Activated naive CD4-positive, alpha-beta T cell treated with anti-CD3 and anti-CD28 coated beads, Interleukin-2, amount 50 U/mL, for 72 hours (primary cell): ENCODE measurements at places on chromosomes 13 and 19. TPM values are rescaled to one million over a fixed set of nuclear protein-coding genes. Genes with fewer than 3 reads are reported as not detected.

- no peak for DNase-seq
These were observed 62.8 kb downstream of the RGCC start for GRCh38 chr13:41520016-41520659.

FXYD1 gene
- 1.4 TPM for total RNA-seq

- DNase-seq = no peak
These were observed 346.6 kb downstream of the TBC1D4 start for GRCh38 chr13:75135325-75135825.

DNA sequence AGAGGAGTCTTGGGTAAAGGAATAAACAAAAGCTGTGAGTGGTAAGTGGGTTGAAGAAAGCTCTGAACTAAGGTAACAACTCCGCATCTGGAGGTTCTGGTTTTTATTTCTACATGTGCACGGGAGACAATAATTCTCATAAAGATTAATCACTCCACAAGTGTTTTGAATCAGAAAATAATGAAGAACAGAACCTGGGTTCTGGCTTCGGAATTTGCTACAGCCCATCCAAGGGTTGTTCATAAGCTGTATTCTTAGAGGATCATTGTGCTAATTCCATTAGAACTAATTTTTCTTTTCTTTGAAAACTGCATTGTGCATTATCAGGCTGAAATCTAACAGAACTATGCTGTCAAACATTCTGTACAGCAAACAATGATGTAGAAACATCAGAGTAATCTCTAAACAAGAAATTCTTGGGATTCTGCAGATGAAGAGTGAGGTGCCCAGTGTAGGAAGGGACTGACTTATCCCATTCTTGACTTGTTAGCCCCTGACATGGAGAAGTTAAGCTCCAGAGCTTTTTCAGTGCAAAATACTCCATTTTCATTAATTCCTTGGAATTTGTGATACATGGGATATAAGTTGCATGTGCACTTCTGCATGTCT is 368.2 kb downstream of the COG6 start:
- DNase-seq = no peak

KLF12 gene
- 18.4 TPM for total RNA-seq

- DNase-seq = no peak
These were observed 22.4 kb downstream of the LRCH1 start for GRCh38 chr13:46575301-46575771.

- DNase-seq = no peak
These were observed 4.7 kb downstream of the AKAP8 start for GRCh38 chr19:15374796-15375440.

ICAM5 gene
- 0.39 TPM for total RNA-seq

NLRP4 gene
- not detected for total RNA-seq

- DNase-seq = no peak
These were observed 2.8 kb upstream of the RAX2 start for GRCh38 chr19:3774621-3775373.

- no peak for DNase-seq
These were observed 4.0 kb upstream of the GRIN3B start for GRCh38 chr19:996051-996838.

DNA sequence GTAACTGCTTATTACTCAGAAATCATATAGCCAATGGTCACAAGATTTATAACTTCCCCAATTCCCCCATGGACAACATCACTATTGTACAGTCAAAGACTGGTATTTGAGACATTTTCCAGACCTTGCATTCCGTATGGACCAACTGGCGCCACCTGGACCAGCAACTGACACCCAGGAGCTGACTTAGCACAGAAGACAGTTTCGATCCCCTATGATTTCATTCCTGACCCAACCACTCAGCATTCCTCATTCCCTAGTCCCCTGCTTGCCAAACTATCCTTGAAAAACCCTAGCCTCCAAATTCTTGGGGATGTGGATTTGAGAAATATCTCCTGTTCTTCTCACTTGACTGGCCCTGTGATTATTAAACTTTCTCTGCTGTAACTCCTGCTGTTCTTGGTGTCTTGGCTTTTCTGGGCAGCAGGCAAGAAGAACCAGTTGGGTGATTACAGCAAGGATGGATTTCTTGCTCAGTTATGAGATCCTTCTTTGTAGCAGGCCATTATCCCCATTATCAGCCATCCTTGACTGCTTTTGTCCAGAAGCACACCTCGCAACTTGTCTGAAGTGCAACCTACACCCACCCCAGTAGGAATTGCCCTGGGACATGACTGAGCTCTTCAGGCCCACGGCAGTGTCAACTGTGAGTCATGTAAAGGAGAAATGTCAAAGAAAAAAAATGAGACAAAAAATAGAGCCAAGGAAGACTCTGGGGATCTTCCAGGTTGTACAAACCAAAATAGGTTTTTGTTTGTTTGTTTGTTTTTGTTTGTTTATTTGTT is 13.7 kb upstream of the MAP3K10 start:
- no peak for DNase-seq
